GM13977 (cell line): ENCODE measurements at places on chromosomes 6 and 20.

GRCh38 chr6:3913077-3913957 is 64.1 kb downstream of the FAM50B start:
- DNase-seq, result no peak

GRCh38 chr6:108166664-108167448 is 1.0 kb downstream of the NR2E1 start:
- no peak for DNase-seq

GRCh38 chr6:41671376-41671775 is 33.1 kb downstream of the MDFI start:
- DNase-seq, result no peak

DNA sequence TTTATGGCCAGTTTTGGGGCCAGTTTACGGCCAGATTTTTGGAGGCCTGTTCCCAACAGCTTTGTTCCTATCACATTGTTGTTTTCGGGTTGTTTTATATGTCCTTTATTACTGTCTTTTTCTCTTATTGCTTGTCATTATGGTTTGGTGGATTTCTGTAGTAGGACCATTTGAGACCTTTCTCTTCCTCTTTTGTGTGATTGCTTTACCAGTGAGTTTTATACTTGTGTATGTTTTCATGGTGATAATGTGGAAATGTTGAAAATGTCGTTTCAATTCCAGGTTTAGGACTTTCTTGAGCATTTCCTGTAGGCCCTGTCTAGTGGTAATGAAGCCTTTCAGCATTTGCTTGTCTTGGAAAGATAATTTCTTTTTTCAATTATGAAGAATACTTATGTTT is 17.8 kb downstream of the HLA-B start:
- no peak for DNase-seq

- peak; percentile 41 for DNase-seq
Measured at GRCh38 chr6:124961777-124962638, at the start of gene RNF217. Gene RNF217 (plus strand): TSS chr6:124962437. CDS start chr6:124962545, 108 bp downstream.

- DNase-seq, result no peak
Measured at GRCh38 chr20:62561182-62561581, 81.1 kb upstream of the SLCO4A1 start.

- no peak for DNase-seq
Measured at GRCh38 chr6:21327326-21328112, 266.0 kb upstream of the SOX4 start.

DNA sequence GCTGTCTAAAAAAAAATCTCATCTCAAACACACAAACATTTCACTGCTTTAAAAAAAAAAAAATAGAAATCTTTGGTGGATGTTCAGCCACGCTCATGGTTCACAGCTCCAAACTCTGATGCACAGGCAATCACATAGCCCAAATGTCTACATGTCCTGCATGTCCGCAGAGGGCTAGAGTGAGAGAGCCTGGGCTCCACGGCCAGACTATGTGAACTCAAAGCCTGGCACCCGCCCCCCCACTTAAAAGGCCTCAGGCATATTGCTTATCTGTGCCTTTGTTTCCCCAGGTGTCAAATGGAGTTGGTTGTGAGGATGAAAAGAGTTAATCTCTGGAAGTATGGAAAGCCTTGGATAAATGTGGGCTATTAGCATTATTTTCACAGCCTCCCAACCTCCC is 10.5 kb upstream of the PTGIS start:
- DNase-seq, result no peak

- DNase-seq, result no peak
Measured at GRCh38 chr20:7015257-7015656, 247.8 kb downstream of the BMP2 start.

DNA sequence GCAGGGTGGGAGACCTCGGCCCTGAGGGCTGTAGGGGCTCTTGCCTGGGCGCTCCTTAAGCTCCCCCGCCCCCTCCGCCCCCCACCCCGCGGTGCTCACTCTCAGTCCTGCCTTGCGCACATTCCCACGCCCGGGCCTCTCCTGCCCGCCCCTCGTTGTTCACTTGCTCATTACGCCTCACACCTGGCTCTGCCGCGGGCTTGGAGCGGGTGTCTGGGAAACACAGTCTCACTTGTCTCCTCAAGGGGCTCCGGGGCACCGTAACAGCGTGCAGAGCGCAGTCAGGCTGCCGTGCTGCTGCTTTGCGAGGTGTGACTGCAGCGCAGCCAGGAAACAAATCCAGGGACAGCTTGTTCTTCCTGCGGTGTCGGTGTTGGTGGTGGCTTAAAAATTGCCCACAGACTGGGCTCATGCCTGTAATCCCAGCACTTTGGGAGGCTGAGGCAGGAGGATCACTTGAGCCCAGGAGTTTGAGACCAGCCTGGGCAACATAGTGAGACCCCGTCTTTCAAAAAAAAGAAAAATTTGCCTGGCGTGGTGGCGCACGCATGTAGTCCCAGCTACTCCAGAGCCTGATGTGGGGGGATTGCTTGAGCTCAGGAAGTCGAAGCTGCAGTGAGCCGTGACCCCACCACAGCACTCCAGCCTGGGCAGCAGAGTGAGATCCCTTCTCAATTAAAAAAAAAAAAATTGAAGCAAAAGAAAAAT is 4.6 kb downstream of the NPBWR2 start:
- DNase-seq, result no peak

- no peak for DNase-seq
Measured at GRCh38 chr6:86913795-86914194, 23.5 kb upstream of the HTR1E start.

GRCh38 chr20:6583134-6583738 is 184.2 kb upstream of the BMP2 start:
- DNase-seq, result peak; percentile 20

GRCh38 chr6:106547601-106548453 is 81.5 kb downstream of the RTN4IP1 start:
- DNase-seq, result no peak

DNA sequence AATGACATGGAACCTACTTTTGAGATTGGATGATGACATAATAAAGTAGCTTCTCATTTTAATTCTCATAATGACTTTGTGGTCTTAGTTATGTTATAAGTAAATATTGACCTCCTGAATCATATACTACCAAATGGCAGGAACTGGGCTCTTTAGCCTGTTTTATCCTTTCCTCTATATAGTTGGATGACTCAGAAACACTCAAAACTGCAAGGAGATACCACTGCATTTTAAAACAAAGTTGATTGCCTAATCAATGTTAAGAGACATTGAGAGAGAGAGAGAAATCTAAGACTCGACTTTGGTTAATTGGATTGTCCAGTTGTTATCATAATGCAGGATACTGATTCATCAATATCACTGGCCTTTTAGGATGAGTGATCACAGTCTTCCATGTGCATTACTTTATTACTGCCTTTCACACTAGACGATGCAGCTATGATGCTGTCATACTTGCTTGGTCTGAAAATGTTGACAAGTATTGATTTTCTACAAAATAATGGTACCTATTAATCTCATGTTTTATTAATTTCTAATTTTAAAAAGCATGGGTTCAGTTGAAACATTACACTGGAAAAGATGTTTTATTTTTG is 320.0 kb downstream of the NKAIN2 start:
- DNase-seq, result no peak

DNA sequence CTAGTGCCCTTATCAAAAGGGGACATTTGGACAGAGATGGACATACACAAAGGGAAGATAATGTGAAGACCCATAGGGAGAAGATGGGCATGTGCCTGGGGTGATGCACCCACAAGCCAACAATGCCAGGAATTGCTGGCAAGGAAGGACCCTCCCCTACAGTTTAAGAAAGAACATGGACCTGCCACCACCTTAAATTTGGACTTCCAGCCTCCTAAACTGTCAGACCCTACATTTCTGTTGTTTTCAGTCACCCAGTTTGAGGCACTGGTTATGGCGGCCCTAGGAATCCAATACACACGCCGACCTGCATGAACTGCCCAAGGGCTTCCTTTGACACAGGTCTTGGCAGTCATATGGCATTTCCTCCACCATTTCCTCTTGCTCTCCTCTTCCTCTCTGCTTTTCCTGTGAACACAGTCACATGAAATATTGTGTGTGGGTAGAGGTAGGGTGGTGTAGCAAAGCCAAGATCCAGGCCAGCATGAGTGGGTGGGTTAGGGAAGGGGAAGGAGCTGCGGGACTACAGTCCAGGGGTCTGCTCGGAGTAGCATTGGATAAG is 115.6 kb downstream of the ZDHHC14 start:
- DNase-seq, result no peak

GRCh38 chr20:32110173-32110704 is 725 bp downstream of the TM9SF4 start:
- DNase-seq, result no peak

DNA sequence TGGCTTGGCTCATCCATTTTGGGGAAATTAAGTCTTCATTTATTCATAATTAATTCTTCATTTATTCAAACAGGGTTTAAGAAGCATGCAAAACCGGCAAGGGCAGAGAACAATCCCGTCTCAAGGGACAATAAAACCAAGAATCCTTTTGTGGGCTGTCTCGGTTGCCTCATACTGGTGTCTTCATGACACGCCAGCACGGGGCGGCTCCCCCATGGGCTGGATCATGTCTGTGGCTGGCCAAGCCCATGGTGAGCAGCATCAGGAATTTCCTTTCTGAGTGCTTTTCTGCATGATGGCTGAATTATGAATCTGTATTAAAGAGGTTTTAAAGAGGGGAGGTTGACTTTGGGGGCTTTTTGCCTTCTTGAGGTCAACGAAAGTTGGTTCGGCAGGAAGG is 38.3 kb upstream of the DUSP22 start:
- DNase-seq, result no peak

GRCh38 chr20:19706463-19706862 is 51.6 kb upstream of the RIN2 start:
- DNase-seq, result no peak

DNA sequence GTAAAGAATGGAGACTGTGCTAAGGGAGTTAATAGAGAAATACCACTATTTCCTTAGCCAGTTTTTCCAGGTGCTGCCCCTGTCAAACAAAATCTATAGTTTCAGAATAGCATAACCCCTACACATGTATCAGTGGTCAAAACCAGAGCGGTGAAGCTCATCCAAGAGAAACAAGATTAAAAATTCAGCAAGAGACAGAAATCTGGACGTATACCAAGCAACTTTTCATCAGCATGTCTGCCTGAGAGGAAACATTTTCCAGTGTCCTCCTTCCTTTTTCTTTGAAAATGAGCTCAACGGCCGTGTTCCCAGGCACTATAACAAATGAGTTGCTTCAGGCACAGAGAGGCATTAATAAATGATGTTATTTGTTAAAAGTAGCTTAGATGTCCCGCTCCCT is 416.5 kb downstream of the BCKDHB start:
- DNase-seq, result no peak

GRCh38 chr20:61041481-61041880 is 210.6 kb upstream of the CDH4 start:
- no peak for DNase-seq

GRCh38 chr20:22312744-22313346 is 271.5 kb downstream of the FOXA2 start:
- peak; percentile 11 for DNase-seq

GRCh38 chr6:157596461-157596860 is 215.5 kb downstream of the ZDHHC14 start:
- DNase-seq, result no peak

DNA sequence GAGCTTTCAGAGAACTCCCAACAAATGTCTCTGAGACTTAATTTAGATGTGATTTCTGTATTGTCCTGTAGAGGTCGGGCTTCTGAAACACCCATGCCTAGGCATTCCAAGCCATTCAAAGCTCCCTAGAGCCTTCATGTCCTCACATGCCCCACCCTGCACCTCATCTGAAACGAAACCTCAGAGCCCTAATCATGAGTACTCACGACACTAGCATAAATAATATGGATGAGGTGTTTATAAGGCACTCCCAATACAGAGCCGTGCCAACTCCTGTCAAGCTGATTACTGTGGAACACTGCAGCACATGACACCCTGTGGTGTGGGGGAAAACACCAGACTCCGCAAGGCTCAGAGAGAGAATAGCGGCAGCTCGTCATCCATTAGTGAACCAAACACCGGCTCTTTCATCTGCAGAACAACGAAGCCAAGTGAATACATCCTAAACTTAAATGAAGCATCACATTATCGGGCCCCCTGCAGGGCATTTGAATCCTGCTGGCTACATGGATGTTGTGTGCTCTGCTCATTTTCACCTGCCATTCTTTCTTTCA is 83.8 kb downstream of the FNDC1 start:
- peak; percentile 61 for DNase-seq

- no peak for DNase-seq
Measured at GRCh38 chr6:152223636-152224035, 413.5 kb downstream of the SYNE1 start.

- no peak for DNase-seq
Measured at GRCh38 chr6:114334237-114334636, 8.6 kb downstream of the HS3ST5 start.

- no peak for DNase-seq
Measured at GRCh38 chr6:152595499-152595898, 41.7 kb downstream of the SYNE1 start.

DNA sequence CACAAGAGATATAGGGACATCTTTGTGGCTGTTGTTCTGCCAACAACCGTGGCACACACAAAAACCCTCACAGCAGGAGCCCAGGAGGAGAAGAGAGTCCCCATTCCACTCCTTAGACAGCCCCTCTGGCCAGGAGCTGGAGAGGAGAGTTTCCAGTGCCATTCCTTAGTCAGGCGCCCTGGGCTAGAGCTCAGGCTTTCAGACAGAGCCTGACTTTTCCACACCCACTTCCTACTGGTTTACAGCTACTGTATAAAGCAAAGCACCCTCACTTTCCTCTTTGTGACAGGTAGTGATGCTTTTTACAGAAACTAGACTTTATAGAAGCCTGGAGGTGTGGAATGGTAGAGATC is 145.9 kb downstream of the SYCP2 start:
- DNase-seq, result no peak

- DNase-seq, result no peak
Measured at GRCh38 chr6:159760602-159761057, 1.2 kb upstream of the ACAT2 start.

GRCh38 chr6:144633886-144634285 is 348.8 kb downstream of the UTRN start:
- DNase-seq, result no peak

- DNase-seq, result no peak
Measured at GRCh38 chr6:37913210-37913609, 93.7 kb downstream of the ZFAND3 start.

DNA sequence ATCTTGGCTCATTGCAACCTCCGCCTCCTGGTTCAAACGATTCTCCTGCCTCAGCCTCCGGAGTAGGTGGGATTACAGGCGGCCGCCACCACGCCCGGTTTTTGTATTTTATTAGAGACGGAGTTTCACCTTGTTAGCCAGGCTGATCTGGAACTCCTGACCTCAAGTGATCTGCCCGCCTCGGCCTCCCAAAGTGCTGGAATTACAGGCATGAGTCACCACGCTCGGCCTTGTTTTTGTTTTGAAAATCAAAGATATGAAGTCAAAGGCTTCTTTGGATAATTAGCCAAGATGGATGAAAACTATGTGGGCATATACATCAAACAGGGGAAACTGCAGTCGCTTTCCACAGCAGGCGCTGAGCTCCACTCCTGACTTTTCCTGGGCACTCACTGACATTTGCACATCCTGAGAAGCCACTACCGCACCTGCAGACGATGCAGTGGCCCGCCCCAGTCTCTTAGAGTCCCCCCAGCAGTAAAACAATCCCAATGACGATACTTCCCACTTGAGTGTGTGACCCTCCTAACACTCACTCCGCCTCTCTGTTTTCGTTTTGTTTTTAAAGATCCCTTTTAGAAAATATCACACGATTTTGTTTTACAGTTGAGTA is 44.1 kb downstream of the GJA1 start:
- no peak for DNase-seq

GRCh38 chr6:87905101-87905641 is 142.5 kb upstream of the SPACA1 start:
- peak; percentile 53 for DNase-seq
